ENCODE measurements at places on chromosomes 7 and 10. TPM values are rescaled to one million over a fixed set of nuclear protein-coding genes. Genes with fewer than 3 reads are reported as not detected.

DNA sequence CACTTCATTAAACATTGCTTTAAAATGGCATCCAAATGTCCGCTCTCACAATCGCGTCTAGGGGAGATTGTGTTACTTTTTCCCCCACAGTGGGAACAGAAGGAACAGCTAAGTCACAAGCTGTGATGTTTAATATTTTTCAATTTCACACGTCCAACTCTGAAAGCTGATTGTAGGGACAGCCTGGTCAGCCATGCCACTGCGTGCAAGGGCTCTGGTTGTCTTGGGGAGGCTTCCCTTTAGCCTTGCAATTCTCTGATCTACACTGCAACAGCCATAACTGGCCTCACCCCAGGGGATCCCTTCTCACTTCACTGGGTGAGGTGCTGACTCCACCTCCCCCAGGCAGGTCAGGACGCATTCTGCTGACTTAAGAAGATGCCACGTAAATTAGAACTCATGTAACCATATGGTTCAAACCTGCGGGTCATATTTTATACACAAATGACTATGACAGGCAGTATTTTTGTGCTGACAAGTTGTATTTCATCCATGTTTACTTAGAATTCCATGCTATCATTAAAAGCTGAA, 425.2 kb upstream of the NFE2L3 start:
- H3K27ac ChIP-seq, result no peak overlapping the region
- no peak overlapping the region for H3K4me3 ChIP-seq
- no peaks in the 10 kb centered on the region for H3K27me3 ChIP-seq
- no peaks in the 10 kb centered on the region for H3K4me1 ChIP-seq

The PRLHR gene
- total RNA-seq, result not detected

The CTBP2 gene
- total RNA-seq, result 49.0 TPM

DNA sequence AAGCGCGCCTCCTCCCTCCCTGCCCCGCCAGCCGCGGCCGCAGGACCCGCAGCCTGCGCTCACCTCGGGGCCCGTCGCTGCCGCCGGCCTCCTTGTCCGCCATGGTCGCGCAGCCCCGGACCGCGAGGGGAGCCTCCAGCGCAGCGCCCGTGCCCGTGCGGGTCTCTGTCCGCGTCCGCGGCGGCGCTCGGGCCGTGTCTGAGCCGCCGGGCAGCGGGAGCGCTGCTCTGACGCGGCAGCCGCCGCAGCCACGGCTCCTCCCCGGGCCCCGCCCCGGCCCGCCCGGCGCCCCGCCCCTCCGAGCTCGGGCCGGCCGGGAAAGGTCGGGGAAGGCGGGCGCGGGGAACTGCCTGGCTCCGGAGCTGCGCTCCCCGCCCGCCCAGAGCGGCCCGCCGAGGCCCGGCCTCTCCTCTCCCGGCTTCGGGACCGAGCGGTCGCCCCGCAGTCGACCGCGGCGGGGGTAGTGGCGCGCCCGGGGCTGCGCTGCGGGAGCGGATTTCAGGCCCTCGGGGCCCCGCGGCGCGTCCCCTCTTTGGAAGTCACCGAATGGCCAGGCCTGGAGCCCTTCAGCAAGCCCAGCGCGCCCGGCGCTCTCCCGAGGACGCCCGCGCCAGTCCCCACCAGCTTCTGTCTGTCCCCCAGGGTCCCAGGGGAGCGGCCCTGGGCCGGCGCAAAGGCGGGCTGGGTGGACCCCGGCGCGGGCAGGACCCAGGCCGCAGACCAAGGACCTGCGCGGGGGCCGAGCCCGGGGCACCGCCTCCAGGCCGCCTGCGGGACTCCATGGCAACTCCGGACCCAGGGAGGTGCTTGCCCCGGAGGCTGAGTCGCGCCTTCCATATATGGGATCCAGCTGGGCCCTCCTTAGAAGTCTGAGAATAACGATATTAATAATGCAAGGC, at the start of gene HSPA12A:
TSS of gene HSPA12A (minus strand) at position 200 of the 899 bp plus-strand sequence. CDS start at position 103, 97 bp downstream.
- no peaks in the 10 kb centered on the region for H3K36me3 ChIP-seq
- DNase-seq, result peak; percentile 80
- no peaks in the 10 kb centered on the region for H3K27me3 ChIP-seq
- peaks cover 16% of the 10 kb centered on the region for H3K4me1 ChIP-seq
- peak within 1 kb of the TSS; percentile 62 for H3K27ac ChIP-seq

GRCh38 chr7:94336009-94336408, 58.7 kb upstream of the COL1A2 start:
- no peak overlapping the region for H3K27ac ChIP-seq
- no peak overlapping the region for H3K4me3 ChIP-seq
- H3K27me3 ChIP-seq, result no peaks in the 10 kb centered on the region
- no peak for DNase-seq
- H3K36me3 ChIP-seq, result no peaks in the 10 kb centered on the region

The LIPN gene
- total RNA-seq, result not detected
